Fibroblast of skin of left biceps (primary cell): ENCODE measurements at places on chromosomes 16 and 17.

DNA sequence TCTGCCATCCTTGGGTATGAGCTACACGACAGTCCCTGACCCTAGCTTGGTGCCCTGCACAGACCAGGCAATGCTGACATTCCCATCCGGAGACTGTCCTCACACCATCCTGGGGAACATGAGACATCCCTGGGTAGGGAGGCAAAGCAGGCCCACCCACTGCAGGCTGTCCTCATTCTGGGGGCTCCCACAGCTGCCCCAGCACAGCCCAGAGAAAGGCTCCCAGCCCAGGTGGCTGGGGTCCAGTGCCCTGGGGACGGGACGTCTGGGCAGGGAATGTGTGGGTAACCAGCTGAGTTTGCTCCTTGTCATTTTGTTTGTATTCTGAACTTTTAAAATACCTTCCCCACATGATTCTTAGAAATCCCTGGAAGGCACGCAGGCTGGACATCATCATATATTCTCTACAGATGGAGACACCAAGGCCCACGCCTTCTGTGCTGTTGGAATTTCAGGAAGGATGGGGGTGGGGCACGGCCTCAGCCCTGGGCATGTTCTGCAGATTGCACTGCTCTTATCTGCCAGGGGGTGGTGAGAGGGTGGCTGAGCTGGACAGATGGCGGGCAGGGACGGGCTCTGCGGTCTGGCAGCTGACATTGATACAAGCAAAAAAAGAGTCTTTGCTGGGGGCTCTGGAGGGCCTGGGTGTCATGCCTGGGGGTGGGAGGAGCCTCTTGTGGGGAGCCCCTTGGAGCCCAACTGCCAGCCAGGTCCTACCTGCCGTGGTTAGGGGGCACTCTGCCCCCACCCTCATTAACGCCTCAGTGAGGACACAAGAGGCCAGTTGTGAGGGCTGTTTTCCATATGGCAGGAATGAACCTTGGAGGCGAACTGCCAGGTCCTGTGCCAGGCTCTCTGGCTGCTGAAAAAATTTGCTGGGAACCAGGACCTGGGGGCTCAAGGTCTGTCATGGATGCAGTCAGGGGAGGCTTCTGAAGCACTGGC, 28.4 kb downstream of the LRRC75A start:
- DNase-seq = no peak

DNA sequence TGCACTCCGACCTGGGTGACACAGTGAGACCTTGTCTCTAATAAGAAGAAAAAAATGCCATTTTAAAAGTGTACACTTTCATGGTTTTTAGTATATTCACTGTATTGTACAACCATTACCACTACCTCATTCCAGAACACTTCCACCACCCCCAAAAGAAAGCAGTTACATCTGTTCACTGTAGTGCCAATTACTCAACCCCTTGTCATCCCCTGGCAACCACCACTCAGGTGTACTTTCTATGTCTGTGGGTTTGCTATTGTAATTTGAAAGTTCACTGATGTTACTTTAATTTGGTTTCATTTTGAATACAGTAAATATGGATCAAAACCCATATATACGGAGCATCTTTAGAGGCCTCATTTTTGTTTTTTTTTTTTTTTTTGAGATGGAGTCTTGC, 6.1 kb downstream of the ZG16 start:
- DNase-seq = no peak

GRCh38 chr17:55430541-55431288, 9.1 kb upstream of the MMD start:
- DNase-seq = no peak

DNA sequence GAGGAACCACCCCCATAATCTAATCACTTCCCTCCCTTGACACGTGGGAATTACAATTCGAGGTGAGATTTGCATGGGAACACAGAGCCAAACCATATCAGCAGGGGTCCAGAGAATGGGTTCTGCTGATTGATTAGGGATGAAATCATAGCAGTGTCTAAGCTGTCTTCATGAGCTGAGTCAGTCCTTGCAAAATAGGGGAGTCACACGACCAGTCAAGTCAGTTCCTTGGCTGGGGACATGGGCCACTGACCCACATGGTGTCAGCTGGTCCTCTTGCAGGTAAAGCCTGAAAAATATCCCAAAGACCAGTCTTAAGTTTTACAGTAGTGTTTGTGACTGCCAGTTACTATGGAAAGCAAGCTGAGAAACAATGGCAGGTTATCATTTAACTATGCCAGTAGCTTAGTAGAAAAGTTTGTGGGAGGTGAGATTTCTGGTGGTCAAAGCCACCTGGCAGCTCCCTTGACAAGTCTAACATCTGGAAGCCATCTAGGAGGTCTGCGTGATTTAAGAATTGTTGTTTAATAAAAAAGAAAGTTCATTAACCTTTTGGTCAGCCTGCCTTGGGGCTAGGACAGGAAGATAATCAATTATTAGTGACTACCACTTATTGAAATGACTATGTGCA, 15.7 kb upstream of the ATF7IP2 start:
- DNase-seq = no peak

DNA sequence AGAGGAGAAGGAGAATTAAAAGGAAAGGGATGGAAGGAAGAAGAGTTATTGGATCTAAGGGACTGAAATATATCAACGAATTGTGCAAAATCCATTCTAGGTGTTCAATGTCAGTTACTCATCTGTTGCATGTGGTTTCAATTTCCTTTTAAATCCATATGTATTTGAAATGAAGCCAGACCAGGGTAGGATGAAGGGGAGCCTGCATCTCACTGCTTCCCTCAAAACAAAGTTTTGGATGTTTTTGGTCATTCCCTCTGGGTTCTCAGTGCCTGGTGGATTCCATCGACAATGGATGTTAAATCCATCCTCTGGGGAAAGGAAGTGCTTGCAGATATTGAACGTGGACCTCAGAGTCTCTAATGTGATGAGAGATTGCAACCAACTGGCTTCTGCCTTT, 103.5 kb upstream of the XYLT1 start:
- DNase-seq = peak; percentile 65

- no peak for DNase-seq
Observed at GRCh38 chr16:57053206-57053605, 39.2 kb upstream of the CPNE2 start.

DNA sequence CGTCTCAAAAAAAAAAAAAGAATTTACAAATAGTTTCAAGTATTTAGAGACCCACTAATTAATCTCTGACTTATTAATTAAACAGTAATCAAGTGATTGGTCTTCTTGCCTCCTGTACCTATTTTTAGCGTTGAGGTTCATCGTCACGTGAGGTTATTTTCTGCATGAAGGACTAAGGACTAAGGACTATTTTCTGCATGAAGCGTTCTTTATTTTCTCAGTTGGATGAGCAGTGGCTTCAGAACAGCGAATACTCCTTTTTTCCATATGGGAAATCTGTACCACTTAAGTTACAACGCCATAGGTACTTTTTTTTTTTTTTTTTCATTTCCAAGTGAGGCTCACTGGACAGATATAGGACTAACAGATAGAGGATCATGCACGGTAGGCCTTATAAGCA, 224.9 kb downstream of the CNTNAP4 start:
- DNase-seq = no peak

GRCh38 chr17:13749891-13750235, 148.1 kb upstream of the HS3ST3A1 start:
- no peak for DNase-seq

- DNase-seq = no peak
Observed at GRCh38 chr16:49458656-49459445, 85.2 kb downstream of the C16orf78 start.

DNA sequence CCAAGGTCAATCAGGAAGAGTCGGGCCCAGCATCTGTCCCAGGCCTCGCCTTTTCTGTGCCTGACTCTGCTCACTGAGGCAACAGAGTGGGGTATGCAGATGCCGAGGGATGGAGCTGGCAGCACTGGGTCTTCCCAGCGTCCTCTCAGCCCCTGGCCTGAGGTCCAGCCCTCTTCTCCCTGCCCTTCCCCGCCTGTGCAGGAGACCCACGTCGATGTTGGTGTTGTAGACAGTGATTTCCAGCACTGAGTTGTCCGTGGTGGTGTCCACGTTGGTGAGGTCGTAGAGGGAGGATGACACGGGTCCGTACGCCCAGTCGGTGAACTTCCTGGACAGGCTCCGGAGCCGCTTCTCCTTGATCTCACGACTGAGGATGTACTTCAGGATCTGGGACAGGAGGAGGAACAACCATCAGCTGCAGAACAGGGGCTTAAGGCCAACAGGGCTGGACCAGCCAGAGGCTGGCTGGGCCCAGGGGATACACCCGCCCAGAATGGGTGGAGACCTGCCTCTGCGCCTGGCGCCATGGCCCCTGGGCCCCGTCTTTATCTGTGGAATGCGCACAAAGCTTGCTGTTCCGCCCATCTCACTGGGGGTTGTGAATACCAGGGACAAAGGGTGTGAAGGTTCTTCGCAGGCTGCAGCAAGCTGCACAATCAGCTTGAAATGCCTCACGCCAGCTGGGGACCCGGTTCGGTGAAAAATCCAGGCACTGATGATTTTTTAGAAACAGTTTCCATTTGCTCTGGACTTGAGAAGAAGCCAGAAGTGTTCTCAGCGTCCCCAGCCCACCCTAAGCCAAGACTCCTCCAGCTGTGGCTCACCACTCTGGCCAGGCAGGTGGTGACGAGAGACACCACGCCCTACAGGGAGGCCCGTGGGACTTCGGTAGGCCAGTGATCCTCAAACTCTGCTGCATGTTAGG, 27.5 kb downstream of the TRPV3 start:
- no peak for DNase-seq

DNA sequence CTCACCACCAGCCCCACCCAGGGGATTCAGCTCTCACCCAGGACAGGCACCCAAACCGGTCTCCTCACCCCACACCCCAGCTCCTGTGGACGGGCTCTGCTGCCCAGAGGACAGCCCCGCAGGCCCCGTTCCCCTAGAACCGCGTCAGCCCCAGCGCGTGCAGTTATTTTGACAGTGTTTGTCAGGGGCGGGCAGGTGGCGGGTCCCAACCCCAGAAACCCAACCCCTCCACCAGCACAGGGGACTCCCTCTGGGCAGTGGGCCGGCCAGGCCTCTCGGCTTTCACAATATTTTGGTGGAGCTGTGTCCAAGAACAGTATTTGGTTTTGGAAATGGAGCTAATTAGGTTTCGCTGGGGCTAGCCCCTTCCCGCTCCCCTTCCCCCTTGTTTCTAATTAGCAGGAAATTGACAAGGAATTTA, 44.8 kb downstream of the BAHCC1 start:
- DNase-seq = no peak
